Stimulated activated naive CD4-positive, alpha-beta T cell treated with Interleukin-2 at 50 U/mL for 16 hours (primary cell): ENCODE measurements at places on chromosomes 1 and 21.

DNA sequence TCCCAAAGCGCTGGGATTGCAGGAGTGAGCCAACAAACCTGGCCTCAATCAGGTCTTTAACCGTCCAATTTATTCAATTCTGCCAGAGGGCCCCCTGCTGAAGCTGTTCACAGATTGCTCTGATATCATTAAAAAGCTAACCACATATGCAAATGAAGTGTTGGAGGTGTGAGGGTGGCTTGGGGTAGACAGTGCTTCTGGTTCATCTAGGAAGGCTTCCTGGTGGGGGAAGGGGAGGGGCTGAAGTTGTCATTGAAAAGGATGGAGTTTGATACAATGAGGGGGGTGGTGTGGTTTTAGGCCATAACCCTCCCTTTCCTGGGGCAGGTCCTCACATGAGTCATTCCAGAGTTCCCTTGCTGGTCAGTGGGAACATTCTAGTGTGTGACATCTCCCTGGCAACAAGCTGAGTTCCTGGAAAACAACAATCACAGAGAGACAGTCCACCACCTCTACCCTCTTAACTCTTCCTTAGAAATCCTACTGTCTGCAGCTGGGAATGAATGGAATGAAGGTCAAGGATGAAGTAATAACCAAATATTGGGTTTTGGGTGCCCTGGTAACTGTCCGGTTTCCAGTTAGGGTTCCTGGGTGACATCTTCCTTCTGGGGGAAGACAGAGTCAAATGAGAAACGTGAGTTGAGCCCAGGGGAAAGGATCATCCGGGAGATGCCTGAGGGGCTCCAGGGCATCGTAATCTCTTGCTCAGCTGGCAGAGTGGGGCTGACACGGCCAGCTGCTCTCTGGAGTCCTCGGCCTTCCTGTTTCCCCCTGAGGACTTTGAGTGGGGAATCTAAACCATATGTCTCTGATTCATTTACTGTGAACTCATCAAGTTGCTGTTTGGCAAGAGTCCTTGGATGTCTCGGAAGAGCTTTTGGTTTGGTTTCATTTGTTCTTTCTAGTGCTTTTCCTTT, 32.2 kb downstream of the BATF3 start:
- DNase-seq, result no peak

GRCh38 chr1:91651661-91652071, 151.0 kb downstream of the CDC7 start:
- no peak for DNase-seq

DNA sequence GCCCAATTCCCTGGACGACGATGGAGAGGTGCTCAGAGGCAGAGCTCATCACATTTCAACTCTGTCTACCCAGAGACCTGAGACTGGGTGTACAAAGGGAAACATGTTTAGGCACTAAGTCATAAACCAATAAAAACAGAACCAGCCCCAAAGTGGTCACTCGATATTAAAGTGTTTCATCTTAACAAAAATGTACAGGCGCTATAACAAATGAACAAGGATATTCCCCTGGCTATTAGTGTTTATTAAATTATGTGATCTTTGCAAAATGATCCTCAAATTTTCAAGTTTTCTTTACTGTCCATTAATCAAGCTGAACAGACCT, 43.6 kb downstream of the NPHP4 start:
- no peak for DNase-seq

- no peak for DNase-seq
Observed at GRCh38 chr1:24207709-24208108, 20.6 kb upstream of the IFNLR1 start.

DNA sequence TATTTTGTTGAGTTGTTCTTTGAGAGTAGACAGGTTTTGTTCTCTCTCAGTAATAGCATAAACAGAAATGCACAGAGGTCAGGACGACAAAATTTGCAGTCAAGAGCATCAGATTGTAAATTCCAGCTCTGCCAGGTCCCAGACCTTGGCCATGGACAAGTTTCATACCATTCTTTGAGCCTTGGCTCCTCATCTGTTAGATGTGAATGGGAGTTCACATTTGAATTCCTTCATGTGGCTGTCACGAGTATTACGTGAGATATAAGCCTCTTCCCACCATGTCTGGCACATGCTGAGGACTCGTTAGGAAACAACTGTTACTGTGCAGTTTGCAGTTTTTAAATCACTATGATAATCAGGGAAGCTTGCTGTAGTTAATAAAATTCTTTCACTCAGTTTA, 93.2 kb upstream of the KCTD3 start:
- no peak for DNase-seq

GRCh38 chr1:19068639-19069276, 112.3 kb upstream of the IFFO2 start:
- no peak for DNase-seq

- DNase-seq, result no peak
Observed at GRCh38 chr1:117388328-117388727, 21.1 kb downstream of the MAN1A2 start.

GRCh38 chr1:160149716-160150115, 1.7 kb upstream of the ATP1A4 start:
- DNase-seq, result no peak

- no peak for DNase-seq
Observed at GRCh38 chr1:179547021-179547535, 28.7 kb downstream of the NPHS2 start.

DNA sequence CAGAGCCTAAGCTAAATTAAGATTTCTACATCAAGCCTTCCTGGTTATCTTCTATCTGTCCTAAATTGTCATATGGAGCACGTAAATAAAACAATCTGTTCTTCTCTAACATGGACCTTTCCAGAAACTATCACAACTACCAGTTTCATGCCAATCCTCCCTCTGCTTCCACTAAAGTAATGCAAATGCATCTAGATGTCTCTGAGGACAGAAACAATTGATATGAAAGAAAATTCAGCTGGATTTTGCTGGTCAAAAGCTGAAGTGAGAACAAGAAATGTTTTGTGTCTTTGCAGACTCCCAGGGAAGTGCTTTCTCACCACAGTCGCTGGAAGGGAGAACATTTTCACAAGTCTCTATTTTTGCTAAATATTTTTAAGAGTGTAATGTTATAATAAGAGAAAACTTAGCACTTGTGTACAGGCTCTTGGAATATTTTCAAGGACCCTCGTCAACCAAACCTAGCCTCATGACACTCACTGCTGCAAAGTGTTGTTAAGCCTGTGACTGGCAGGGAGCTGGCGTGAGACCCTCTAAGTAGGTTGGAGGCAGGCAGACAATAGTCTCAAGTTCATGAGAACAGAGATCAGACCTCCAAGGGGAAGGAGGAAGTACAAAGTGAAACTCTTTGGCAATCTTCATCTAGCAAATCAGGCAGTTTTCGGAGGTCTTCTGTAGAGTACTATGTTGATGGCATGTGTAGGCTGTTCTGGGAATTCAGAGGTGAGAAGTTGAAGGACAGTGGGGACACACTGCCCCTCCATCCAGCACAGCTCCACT, 38.8 kb downstream of the DNASE2B start:
- DNase-seq, result no peak

DNA sequence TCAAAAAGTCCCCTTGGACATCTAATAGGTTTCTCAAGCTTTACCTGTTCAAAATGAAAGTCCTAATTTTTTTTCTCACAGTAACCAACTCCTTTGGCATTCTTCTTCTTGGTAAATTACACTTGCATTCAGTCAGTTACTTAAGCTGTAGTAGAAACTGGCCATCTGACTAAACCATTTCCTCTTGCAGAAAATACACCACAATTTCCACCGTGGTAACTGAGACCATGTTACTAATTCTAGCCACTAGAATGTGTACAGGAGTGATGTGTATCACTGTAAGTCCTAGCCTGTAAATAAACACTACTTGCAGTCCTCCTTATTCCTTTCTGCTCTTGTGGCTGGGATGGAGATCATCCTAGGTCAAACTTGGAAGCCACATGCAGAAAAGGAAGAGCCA, 965.4 kb upstream of the TMPRSS15 start:
- DNase-seq, result no peak

DNA sequence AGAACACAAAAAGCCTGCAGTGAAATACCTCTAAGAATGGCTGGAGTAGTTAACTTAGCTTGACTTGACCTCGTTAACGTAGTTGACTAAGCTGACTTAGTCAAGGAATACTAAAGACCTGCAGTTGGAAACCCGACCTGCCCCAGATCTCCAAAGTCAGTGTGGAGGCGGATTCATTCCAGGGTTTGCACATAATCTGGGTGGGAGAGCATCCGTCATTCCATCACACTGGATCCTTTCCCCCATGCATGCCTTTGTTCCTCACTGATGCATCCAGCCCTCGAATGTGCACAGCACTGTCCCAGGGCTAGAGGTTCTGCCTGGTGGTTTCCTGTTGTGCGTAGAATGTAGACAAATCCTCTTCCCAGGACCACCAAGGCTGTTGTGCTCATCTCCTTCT, 76.4 kb downstream of the KCNN3 start:
- DNase-seq, result no peak

DNA sequence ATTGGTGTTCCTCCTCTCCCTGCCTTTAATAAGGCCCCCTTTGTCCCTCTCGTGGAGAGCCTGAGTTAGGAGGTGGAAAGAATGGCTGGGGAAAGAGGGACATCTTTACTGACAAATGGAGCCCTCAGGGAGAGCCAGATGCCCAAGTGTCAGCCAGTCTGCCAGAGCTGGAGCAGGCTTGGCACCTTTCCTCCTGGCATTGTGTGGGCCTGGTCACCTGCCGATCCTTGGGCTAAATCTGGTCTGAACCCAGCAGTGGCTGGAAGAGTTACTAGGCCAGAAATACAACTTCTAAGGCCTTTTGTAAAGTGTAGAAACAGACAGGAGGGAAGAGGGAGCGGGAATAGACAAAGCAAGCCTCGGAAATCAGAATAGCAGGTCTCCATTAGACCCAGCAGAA, 24.9 kb downstream of the VANGL1 start:
- DNase-seq, result no peak

DNA sequence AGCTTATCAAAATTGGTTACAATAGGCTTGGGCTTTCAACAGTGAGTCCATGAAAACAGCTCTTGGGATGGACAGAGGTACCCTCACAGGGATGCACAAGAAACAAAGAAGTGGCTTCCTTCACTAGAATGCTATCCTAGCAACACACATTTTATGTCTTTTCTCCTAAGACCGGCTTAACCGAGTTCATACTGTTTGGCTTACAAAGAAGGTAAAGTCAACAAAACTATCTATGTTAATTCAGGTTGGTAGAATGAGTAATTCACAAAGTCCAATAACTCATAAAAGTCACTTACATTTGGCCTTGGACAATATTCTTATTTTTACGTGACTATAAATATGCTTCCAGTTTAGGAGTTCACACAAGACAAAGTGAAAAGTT, 9.0 kb downstream of the ERG start:
- no peak for DNase-seq

DNA sequence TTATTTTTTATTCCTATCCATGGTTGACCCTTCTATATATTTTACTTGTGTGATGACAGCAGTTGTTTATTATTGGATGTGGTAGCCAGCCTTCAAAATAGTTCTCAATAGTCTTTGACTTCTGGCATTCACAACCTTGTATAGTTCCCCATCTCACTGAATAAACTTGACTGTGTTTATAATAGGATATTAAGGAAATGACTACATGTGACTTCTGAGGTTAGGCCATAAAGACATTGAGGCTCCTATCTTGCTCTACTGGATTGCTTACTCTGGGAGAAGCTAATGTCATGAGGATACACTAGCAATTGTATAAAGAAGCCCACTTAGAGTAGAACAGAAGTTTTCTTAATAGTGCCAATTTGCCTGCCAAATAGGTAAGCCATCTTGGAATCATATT, 231.8 kb downstream of the NEGR1 start:
- no peak for DNase-seq

DNA sequence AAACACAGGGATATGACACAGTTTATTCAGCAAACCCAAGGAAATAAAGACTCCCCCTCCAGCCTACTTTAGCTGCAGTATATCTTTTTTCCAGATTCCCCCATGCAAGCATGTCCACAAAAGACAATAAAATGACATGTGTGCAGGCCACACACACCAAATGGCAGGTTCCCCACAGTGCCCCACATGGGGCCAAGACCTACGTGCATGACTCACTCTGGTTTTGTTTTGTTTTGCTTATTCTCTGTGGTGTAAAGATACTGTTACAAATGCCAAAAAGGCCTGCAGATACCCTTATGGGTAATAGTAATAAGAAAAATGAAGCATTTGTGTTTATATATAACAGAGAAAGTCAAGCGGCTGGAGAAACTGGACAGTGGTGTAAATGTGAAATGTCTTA, 71.6 kb downstream of the RD3 start:
- no peak for DNase-seq

DNA sequence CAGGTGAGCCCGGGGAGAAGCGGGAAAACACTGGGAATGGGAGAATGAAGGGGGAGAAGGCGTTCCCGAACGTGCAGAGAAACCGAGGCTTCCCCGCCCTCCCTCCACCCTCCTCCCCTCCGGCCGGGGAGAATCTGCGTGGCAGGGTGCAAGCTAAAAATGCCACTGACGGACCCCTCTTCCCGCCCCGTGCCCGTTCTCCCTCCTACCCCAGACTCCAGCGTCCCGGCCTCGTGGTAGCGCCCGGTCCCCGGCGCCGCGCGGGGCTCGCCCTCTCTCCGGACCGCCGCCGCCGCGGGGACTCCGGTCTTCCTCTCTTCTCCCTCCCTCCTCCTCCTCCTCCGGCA, 81.6 kb upstream of the AK4 start:
- no peak for DNase-seq

DNA sequence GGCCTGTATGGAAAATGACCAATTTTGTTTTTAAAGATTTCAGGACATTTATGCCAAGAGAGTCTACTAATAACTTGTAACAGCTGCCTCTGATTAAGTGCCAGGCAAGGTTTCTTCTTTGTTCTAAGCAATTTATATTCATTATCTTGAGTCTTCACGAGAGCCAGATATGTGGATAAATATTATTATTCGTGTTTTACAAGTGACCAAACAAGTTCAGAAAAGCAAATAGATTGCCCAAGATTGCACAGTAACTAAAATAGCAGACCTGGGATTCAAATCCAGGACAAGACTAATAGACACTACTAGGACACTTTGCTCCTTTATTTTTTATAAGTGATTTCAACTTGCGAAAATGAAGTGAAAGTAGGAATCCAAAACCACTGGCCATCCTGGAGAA, 30.1 kb upstream of the DPT start:
- DNase-seq, result no peak

DNA sequence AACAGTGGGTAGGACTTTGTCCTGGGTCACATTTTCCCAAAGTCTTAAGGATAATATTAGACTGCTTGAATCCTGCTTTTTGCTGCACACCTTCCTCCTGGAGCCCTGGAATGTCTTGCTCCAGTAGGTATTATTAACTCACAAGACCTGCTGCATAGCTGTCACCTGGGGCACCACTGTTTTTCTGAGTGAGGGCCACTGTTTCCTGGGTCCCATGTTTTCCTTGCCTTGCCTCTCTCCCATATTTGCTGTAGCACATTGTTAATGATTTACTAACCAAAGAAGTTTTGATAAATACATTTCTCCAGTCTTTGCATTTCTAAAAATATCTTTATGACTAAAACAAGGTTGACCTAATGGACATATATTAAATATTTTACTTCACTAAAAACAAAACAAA, 22.5 kb upstream of the FCAMR start:
- DNase-seq, result no peak

DNA sequence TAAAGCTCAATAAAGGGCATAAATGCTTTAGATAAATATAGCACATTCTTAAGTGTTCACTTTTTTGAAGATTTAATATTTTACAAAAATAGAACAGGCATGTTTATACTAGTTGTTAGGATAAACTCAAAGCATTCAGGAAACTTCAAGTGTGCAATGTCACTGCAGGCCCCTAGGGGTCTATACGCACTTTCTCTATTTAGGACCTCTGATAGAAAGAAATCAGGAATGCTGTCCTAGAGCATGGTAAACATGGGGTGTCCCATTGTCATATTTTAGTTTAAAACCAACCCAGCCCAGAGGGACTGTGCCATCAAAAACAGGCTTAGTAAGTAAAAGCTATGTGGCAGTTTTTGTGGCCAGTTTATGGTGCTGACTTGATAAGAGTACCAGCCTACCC, 102.2 kb downstream of the BARHL2 start:
- DNase-seq, result no peak
